ENCODE measurements at places on chromosomes 1 and 21.

- no peak for DNase-seq
Observed at GRCh38 chr1:215777370-215777925, 210.3 kb downstream of the KCTD3 start.

- no peak for DNase-seq
Observed at GRCh38 chr21:37783016-37783415, 133.2 kb downstream of the KCNJ6 start.

GRCh38 chr1:11499601-11500331 lies 20.8 kb downstream of the DISP3 start:
- no peak for DNase-seq

DNA sequence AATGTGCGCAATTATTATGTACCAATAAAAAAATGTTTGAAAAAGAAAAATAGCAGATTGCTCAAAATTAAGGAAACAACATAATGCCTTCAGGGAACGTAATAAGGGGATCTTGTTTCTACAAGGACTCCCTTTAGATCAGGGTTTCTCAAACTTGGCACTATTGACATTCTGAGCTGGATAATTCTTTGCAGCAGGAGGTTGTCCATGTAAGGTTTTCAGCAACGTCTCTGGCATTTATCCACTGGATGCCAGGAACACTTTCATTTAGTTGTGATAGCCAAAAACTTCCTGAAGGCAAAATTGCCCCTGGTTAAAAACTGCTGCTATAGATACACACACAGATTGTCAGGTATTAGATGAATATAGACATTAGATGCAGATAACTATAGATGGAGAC lies 666.7 kb upstream of the ADAMTS5 start:
- DNase-seq = no peak

DNA sequence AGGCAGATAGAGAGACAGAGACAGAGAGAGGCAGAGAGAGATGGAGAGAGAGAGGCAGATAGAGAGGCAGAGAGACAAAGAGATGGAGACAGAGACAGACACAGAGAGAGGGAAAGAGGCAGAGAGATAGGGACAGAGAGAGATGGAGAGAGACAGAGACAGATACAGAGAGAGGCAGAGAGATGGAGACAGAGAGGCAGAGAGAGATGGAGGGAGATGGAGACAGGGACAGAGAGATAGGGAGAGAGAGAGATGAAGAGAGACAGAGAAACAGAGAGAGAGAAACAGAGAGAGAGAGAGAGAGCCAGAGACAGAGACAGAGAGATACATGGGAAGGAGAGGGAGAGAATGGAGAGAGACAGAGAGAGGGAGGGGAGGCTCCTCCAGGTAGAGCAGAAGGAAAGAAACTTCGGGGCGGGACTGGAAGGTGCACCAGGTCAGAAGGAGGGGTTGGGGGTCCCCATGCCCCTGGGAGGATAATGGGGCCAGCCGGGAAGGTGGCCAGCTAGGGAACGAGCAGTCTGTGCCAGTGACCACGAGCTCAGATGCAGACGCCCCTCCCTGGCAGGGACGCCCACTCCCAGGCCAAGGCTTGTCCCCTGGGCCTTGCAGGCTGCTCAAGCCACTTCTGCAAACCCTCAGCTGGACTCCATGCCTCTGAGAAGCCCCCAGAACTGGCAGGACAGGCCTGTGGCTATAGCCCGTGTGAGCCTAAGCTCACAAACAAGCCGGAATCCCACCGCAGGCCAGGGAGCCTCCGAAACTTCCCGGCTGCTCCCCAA lies 3.3 kb downstream of the FNDC10 start:
- no peak for DNase-seq

DNA sequence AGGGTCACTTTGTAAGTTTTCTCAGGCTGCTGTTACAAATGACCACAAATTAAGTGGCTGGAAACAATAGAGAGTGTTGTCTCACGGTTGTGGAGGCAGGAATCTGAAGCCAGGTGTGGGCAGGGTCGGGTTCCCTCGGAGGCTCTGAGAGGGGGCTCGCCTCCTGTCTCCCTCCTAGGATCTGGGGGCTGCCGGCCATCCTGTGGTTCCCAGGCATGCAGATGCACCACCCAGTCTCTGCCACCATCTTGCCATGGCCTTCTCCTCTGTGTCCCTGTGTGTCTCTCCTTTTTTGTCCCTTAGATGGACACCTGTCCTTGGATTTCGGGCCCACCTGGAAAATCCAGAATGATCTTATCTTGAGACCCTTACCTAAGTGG lies 4.8 kb downstream of the TP73 start:
- DNase-seq = no peak

DNA sequence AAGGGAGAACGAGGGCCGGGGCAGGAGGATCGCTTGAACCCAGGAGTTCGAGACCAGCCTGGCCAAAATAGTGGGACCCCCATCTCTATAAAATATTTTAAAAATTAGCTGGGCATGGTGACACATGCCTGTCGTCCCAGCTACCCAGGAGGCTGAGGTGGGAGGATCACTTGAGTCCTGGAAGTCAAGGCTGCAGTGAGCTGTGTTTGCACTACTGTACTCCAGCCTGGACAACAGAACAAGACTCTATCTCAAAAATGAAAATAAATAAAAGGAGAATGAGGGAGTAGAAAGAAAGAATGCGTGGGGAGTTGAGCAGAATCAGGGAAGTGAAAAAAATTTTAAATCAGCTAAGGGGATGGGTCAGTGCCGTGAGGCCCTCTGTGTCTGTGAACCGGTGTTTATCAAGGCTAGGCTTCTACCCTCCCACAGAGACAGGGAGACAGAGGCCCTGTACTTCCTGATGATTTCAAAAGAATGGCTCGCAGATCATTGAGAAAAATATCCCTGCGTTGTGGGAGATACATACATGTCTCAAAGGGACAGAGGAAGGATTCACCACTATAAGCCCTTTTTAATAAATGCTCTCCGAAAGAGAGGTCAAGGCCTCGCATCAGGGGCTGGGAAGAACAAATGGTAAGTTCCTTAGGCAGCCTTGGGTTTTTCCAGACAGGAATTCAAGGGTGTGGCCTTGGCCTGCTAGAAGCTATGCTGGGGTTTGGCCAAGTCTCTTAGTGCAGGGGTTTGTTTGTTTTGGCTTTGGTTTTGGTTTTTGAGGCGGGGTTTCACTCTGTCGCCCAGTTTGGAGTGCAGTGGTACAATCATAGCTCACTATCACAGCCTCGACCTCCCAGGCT lies 20.7 kb downstream of the IL10RB start:
- DNase-seq = no peak

- no peak for DNase-seq
Observed at GRCh38 chr21:41928621-41929220, 25.1 kb downstream of the C2CD2 start.

- DNase-seq = no peak
Observed at GRCh38 chr21:15066123-15066575, 1.3 kb upstream of the NRIP1 start.

DNA sequence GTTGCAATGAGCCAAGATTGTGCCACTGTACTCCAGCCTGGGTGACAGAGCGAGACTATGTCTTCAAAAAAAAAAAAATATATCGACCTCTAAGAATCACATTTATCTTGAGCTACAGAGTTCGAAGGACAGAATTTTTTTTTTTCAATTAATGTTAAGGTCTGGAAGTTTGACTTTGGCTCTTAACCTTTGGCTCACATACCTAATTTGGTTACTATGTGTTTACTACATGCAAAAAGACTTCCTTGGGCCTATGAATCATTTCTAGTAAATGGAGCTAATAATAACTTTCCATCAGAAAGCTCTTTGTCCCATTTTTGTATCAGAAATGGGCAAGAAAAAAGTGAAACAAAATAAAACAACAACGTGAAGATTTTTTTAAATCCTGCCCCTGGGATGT lies 351.2 kb downstream of the SMYD3 start:
- no peak for DNase-seq

DNA sequence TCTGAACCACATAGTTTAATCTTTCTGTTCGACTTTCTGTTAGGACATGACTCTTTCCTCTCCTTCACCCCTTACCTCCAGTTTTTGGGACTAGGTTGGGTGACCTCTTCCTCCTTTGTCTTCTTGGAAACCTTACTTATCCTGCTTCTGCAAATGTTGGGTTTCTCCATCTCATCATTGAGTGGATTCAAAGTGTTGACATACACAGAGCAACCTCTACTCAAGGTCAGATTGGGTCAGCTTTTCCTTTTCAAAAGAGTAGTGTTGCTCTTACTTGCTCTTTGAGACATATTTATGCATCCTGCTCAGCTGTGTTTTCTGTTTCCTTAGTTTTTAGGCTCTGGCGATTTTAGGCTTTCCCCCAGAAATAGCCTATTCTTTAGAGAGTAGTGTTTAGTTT lies 3.7 kb downstream of the CAMTA1 start:
- no peak for DNase-seq

DNA sequence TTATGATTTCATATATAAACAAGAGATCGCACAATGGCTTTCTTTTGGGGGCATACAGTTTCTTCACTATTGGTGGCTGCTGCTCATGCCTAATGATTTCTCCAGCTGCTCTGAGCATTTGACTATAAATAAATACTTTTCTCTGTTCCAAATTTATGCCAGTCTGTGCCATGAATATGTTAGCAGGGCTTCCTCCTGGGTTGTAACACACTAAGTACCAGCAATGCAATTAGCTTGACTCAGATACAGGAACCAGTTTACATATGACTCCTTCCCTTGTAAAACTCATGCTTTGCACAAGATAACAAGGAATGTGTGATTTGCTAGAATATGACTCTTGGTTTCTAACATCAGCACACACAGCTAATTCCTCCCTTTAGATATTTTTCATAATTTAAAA lies 1629.7 kb downstream of the NCAM2 start:
- no peak for DNase-seq

- DNase-seq = no peak
Observed at GRCh38 chr1:220928320-220928719, 49.1 kb downstream of the HLX start.

GRCh38 chr1:178540646-178541045 lies 27.7 kb downstream of the TEX35 start:
- DNase-seq = no peak

GRCh38 chr21:46454142-46454541 lies 4.5 kb upstream of the DIP2A start:
- no peak for DNase-seq

Measured in left renal cortex interstitium (tissue), 4 donors.